Left lung (tissue), 14 donors: ENCODE measurements at places on chromosomes 6 and 20. TPM values are rescaled to one million over a fixed set of nuclear protein-coding genes. Genes with fewer than 3 reads are reported as not detected.

TRIM10 gene
- polyA plus RNA-seq = 0.24 TPM

ZSWIM1 gene
- polyA plus RNA-seq = 13.8 TPM

PYGB gene
- polyA plus RNA-seq = 56.3 TPM

GFRAL gene
- 0.13 TPM for polyA plus RNA-seq

JAG1 gene
- polyA plus RNA-seq = 52.4 TPM

IL20RA gene
- polyA plus RNA-seq = 3.2 TPM

OPRM1 gene
- not detected for polyA plus RNA-seq

MCCD1 gene
- 0.23 TPM for polyA plus RNA-seq

MLIP gene
- 0.17 TPM for polyA plus RNA-seq

NKAIN4 gene
- 15.9 TPM for polyA plus RNA-seq

DNA sequence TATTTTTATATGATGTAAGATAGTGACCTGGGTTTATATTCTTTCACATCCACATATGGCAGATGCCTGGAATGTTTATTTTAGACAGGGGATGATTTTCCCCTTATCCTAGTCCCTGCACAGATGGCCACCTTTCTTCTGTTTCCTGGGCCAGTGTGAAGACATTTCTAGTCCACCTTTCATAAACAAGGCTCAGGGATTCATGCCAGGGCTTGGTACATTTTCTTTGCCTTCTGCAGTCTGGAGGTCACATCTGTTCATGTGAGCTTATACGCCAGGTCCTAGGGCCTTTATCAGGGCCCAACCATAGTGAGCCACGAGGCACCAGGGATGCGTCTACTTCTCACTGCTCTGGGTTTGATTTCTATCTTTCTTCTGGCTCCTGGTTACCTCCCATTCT lies 38.0 kb upstream of the ERVFRD-1 start:
- H3K36me3 ChIP-seq = no peaks in the 10 kb centered on the region
- H3K4me1 ChIP-seq = peaks cover under 1% of the 10 kb centered on the region
- no peak for DNase-seq
- H3K27ac ChIP-seq = no peak overlapping the region
- H3K4me3 ChIP-seq = no peak overlapping the region

GRCh38 chr6:131015025-131015591 lies 47.9 kb downstream of the EPB41L2 start:
- H3K4me1 ChIP-seq = no peaks in the 10 kb centered on the region
- no peak overlapping the region for H3K4me3 ChIP-seq
- no peaks in the 10 kb centered on the region for H3K36me3 ChIP-seq
- H3K27ac ChIP-seq = peak overlapping the region; percentile 14
- no peaks in the 10 kb centered on the region for H3K27me3 ChIP-seq
- no peak for DNase-seq

- no peaks in the 10 kb centered on the region for H3K4me1 ChIP-seq
- DNase-seq = no peak
- H3K4me3 ChIP-seq = no peak overlapping the region
Measured at GRCh38 chr6:30334075-30334783, 7.5 kb downstream of the TRIM39 start.

GRCh38 chr20:43151901-43152300 lies 37.8 kb downstream of the PTPRT start:
- H3K4me1 ChIP-seq = no peaks in the 10 kb centered on the region
- DNase-seq = no peak
- no peak overlapping the region for H3K27ac ChIP-seq

- H3K36me3 ChIP-seq = no peaks in the 10 kb centered on the region
- H3K4me3 ChIP-seq = no peak overlapping the region
- no peaks in the 10 kb centered on the region for H3K27me3 ChIP-seq
- no peak overlapping the region for H3K27ac ChIP-seq
- no peak for DNase-seq
Measured at GRCh38 chr20:14553774-14554534, 216.5 kb upstream of the FLRT3 start.

DNA sequence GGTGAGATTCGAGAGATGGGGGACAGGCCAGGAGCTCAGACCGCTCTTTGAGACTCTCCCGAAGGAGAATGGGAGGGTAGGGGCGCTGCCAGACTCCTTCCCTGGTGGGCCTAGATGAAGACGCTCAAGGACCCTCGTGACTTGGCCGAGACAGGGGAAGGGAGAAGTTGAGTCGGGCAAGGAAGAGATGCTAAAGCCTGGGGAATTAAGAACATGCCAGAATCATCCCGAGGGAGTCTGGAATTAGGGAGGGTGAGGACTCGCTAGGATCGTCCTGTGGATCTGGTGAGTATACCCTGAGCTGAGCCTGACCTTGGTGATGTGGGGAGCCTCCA lies 529 bp downstream of the UBE2C start:
- H3K36me3 ChIP-seq = no peaks in the 10 kb centered on the region
- H3K27me3 ChIP-seq = no peaks in the 10 kb centered on the region
- no peak for DNase-seq

GRCh38 chr6:122817766-122818165 lies 28.7 kb downstream of the SMPDL3A start:
- DNase-seq = no peak
- no peaks in the 10 kb centered on the region for H3K4me1 ChIP-seq
- H3K27ac ChIP-seq = no peak overlapping the region
- H3K27me3 ChIP-seq = no peaks in the 10 kb centered on the region
- H3K4me3 ChIP-seq = no peak overlapping the region
- H3K36me3 ChIP-seq = no peaks in the 10 kb centered on the region

GRCh38 chr6:85360794-85361642 lies 88.9 kb upstream of the NT5E start:
- H3K4me3 ChIP-seq = no peak overlapping the region
- no peaks in the 10 kb centered on the region for H3K36me3 ChIP-seq
- H3K4me1 ChIP-seq = peaks cover 5% of the 10 kb centered on the region
- no peak overlapping the region for H3K27ac ChIP-seq

DNA sequence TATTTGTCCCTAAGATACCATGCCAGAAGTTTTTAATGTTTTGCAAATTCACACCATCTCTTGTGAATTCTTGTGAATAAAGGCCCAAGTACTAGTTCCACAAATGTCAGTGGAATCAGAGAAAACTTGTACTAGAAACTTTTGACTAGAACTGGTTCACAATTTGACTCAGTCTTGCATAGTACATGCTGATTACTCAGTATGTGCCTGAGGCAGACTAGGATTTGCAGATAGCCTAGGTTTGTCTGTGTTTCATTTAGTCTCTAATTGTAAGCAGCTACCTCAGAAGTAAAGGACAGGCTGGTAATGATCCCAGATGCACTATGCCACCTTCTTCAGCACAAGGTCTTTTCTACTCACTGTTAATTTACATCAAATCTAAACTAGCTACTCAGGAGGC lies 34.2 kb upstream of the GSTA4 start:
- peaks cover 60% of the 10 kb centered on the region for H3K36me3 ChIP-seq
- no peak for DNase-seq
- no peaks in the 10 kb centered on the region for H3K27me3 ChIP-seq

DNA sequence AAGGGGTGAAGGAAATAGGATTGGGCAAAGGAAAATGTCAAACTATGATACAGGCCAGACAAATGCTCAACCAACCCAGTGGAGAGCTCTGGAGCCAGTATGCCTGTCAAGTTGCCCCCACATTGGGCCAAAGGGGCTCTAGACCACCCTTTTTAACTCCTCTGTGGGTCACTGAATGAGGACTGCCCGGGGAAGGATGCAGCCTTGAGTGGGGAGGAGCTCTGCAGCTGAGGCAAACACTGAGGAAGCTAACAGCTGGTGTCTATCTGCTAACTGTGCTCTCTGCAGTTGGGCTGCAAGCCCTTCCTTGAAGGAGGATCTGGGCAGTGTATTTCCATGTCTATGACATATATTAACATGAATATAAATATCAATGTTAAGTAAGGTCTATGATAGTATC lies 98.4 kb upstream of the PRSS16 start:
- peaks cover 6% of the 10 kb centered on the region for H3K4me1 ChIP-seq
- no peaks in the 10 kb centered on the region for H3K36me3 ChIP-seq
- H3K4me3 ChIP-seq = no peak overlapping the region
- H3K27me3 ChIP-seq = no peaks in the 10 kb centered on the region
- no peak overlapping the region for H3K27ac ChIP-seq
- peak; percentile 64 for DNase-seq

- no peak overlapping the region for H3K27ac ChIP-seq
- H3K4me1 ChIP-seq = no peaks in the 10 kb centered on the region
- H3K27me3 ChIP-seq = no peaks in the 10 kb centered on the region
- H3K4me3 ChIP-seq = no peak overlapping the region
- DNase-seq = no peak
- no peaks in the 10 kb centered on the region for H3K36me3 ChIP-seq
Measured at GRCh38 chr6:149223120-149223903, 94.2 kb upstream of the TAB2 start.

DNA sequence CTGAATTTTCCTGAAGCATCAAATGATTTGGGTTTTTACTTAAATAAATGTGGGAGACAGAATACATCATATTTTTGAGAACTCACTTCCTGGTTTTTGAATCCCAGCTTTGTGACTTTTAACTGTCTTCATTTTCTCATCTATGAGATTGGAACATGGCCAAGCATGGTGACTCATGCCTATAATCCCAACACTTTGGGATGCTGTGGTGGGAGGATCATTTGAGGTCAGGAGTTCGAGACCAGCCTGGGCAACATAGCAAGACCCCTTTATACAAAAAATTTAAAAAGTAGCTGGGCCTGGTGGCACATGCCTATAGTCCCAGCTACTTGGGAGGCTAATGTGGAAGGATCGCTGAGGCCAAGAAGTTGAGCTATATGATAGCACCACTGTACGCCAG lies 122.3 kb downstream of the QKI start:
- H3K27ac ChIP-seq = no peak overlapping the region
- H3K4me1 ChIP-seq = peaks cover 5% of the 10 kb centered on the region
- DNase-seq = no peak
- H3K36me3 ChIP-seq = no peaks in the 10 kb centered on the region
- H3K4me3 ChIP-seq = no peak overlapping the region
- H3K27me3 ChIP-seq = no peaks in the 10 kb centered on the region

DNA sequence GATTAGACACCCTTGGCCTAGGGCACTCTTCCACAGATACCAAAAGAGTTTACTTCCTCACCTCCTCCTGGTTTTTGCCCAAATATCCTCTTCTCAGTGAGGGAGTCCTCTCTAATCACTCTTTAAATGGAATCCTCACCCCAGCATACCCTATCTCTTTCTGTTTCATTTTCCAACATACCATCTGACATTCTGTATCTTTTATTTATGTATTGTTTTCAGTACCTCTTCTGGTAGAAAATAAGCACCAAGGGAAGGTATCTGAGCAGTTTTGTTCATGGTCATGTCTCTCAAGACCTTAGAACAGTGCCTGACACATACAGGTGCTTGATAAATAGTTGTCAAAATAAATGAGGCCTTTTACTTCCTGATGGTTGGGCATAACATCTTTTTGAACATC lies 55.1 kb downstream of the KIAA0408 start:
- no peaks in the 10 kb centered on the region for H3K27me3 ChIP-seq
- no peak overlapping the region for H3K27ac ChIP-seq
- DNase-seq = no peak
- no peaks in the 10 kb centered on the region for H3K4me1 ChIP-seq

DNA sequence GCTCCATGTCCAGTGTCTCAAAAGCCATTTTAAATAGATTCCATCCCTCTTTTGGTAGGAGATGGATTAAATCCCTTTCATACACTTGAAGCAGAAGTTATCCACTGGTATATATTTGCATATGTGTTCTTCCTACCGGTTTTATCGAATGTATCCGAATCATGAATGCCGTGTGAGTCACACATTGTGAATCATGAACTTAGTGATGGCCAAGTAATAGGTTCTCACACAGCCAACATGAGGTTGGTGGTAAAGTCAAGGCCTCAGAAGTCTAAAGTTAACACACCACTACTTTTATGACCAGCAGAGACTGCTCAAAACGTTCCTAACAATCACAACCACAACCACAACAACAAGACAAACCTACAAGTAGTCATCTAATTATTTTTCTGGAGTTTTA lies 345.5 kb downstream of the THBS2 start:
- H3K36me3 ChIP-seq = no peaks in the 10 kb centered on the region
- H3K27ac ChIP-seq = no peak overlapping the region
- H3K27me3 ChIP-seq = no peaks in the 10 kb centered on the region
- no peaks in the 10 kb centered on the region for H3K4me1 ChIP-seq
- no peak overlapping the region for H3K4me3 ChIP-seq

GRCh38 chr6:113365191-113365590 lies 492.0 kb upstream of the MARCKS start:
- H3K4me1 ChIP-seq = no peaks in the 10 kb centered on the region
- H3K4me3 ChIP-seq = no peak overlapping the region
- no peak for DNase-seq
- H3K36me3 ChIP-seq = no peaks in the 10 kb centered on the region
- H3K27ac ChIP-seq = no peak overlapping the region
- H3K27me3 ChIP-seq = no peaks in the 10 kb centered on the region

DNA sequence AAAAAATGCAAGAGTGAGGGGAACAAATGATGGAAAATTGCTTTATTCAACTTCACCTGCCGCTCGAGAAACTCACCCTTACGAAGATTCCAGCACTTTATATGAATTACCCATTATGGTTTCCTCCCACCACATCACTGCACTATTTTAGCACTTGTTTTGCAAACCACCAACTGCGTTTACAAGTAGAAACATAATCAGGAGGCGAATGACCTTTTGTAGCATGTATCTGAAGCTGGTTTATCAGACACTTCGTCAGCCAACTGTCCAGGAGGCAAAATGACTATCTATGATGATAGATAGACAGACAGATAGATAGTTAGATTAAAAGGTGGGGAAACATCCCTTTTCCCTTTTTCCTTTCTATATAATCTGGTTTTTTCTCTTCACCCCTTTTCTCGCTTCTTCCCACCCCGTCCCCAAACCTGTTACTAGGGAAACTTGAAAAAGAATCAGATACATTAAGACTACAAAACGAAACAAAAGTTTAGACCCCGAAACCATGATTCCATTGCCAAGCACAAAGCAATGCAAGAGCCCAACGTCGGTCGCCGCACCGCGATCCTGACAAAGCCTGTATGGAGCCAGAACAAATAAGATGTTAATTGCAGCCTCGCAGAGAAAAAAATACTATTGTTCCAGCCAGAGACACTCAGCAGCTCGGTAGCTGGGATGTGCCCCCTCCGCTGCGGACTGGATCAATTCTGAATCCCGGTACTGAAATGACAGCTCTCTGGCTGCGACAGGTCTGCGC lies 933 bp upstream of the ADGRB3 start:
- H3K36me3 ChIP-seq = no peaks in the 10 kb centered on the region
- H3K4me3 ChIP-seq = peak overlapping the region; percentile 47
- no peaks in the 10 kb centered on the region for H3K4me1 ChIP-seq

GRCh38 chr6:167565388-167565787 lies 240.5 kb downstream of the TTLL2 start:
- H3K4me1 ChIP-seq = peaks cover 9% of the 10 kb centered on the region
- H3K27ac ChIP-seq = no peak overlapping the region
- no peaks in the 10 kb centered on the region for H3K27me3 ChIP-seq
- H3K36me3 ChIP-seq = no peaks in the 10 kb centered on the region
- no peak for DNase-seq

- H3K4me1 ChIP-seq = no peaks in the 10 kb centered on the region
- no peak overlapping the region for H3K4me3 ChIP-seq
- H3K36me3 ChIP-seq = no peaks in the 10 kb centered on the region
- no peak for DNase-seq
Measured at GRCh38 chr6:118320652-118321051, 227.4 kb upstream of the PLN start.

DNA sequence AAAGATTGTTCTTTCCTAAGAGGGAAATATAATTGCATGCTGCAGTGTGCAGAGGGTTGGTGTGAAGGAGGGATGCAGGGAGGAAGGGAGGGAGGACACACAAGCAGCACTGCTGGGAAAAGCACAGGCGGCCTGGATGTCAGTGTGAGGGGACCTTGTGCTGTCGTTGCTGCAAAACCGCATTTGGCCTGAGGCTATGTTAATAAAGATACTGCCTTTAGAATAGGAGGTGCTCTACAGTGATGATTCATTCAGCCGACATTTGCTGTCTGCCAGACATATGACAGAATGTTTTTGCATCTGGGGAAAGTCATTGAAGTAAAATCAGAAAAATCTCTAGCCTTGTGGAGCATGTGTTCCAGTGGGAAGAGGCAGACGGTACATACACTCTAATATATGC lies 50.5 kb upstream of the TRIM26 start:
- peaks cover 13% of the 10 kb centered on the region for H3K27me3 ChIP-seq
- no peak overlapping the region for H3K27ac ChIP-seq
- peaks cover 13% of the 10 kb centered on the region for H3K4me1 ChIP-seq
- H3K4me3 ChIP-seq = no peak overlapping the region
